Suprapubic skin (tissue), 4 donors: ENCODE measurements at places on chromosomes 16 and 17. TPM values are rescaled to one million over a fixed set of nuclear protein-coding genes. Genes with fewer than 3 reads are reported as not detected.

The CA7 gene
- total RNA-seq, result not detected

The KCNG4 gene
- not detected for total RNA-seq

The GNAO1 gene
- 6.2 TPM for total RNA-seq

The TNP2 gene
- total RNA-seq, result not detected

The NOS2 gene
- not detected for total RNA-seq

The KRTAP1-1 gene
- not detected for total RNA-seq

The HOXB2 gene
- 11.1 TPM for total RNA-seq

The GALNS gene
- 50.4 TPM for total RNA-seq

DNA sequence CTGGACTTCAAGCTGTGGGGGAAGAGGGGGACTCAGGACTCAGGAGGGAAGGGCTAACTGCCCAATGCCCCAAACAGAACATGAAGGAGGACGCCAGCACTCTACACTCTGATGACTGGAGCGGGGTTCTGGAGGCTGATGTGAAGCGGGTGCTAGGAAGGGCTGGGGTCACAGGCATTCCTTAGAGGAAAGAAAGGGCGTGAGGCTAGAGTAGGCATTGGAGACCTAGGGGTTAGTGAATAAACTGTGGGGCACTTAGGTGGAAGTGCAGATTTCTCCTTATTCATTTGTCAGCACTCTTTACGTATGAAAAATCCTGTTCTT lies 760 bp upstream of the LMF1 start:
- no peak for DNase-seq

- DNase-seq, result no peak
These were observed 5.3 kb downstream of the ZNF469 start for GRCh38 chr16:88387941-88388627.

- no peak for DNase-seq
These were observed 2.4 kb downstream of the AMFR start for GRCh38 chr16:56422896-56423441.

GRCh38 chr17:44758414-44759085 lies at the start of gene ADAM11:
Gene ADAM11 (plus strand): TSS chr17:44758988. CDS start chr17:44759200, 212 bp downstream.
- no peak for DNase-seq

GRCh38 chr16:55566432-55567175 lies at the start of gene CAPNS2:
Gene CAPNS2 (plus strand): TSS chr16:55566684. CDS start chr16:55566757, 73 bp downstream.
- no peak for DNase-seq

DNA sequence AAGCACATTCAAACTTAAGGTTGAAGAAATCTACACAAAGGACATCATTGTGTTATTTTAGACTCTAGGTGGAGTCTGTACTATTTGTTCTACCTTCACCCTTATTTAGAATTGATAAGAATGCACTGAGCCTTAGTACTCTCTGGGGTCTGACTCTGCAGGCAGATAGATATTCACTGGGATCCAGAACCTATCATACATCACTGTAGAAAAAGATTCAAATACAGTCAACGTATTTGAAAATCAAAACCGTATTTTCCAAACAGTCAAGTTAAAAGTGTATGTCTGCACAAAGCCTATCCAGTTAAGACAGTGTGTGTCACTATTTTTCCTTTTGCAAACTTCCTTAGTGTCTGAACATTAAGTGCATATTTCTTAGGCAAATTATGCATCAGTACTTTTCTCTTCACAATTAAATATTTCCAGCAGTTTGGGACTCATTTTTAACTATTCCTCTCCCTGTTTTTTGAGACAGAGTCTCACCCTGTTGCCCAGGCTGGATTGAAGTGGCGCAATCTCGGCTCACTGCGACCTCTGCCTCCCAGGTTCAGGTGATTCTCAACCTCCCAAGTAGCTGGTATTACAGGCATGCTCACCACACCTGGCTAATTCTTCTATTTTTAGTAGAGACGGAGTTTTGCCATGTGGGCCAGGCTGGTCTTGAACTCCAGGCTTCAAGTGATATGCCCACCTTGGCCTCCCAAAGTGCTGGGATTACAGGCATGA lies 22.3 kb downstream of the MOSMO start:
- DNase-seq, result no peak

GRCh38 chr17:73184136-73184993 lies 8.5 kb upstream of the COG1 start:
- no peak for DNase-seq

- no peak for DNase-seq
These were observed 1.2 kb downstream of the HSDL1 start for GRCh38 chr16:84143784-84144199.

DNA sequence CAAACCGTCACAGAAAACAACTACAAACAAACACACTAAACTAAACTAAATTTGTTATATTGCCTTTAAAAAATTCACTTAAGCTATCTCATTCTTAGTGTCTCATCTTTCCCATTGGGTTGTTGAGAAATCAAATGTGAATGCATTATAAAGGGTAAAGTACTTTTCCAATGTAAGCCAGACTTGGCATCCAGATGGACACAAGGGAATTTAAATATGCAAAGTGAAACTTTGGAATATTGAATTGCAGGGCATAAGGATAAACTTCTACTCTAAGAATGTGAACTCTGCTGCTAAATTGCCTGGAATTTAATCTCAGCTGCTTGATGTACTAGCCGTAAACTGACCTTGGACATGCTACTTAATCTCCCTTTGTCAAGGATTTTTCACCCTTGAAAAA lies 1554.6 kb downstream of the CDH8 start:
- no peak for DNase-seq

DNA sequence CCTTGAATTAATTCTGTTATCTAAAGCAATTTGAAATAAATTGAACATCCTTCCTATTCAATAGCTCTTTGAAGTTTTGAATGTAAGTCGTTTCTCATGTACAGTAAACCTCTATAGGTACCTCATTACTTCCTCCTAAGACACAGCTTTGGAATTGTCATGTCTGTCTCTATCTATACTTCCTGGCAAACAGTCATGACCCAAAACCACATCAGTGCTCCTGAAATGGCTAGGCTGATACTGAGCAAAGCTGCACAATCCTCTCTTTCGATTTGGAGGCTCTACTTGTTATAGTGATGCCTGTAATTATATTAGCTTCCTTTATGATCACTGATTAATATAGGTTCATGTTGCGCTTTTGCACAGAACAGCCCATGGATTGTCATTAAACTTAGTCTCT lies 110.1 kb downstream of the ADAMTS18 start:
- no peak for DNase-seq

- no peak for DNase-seq
These were observed 42.4 kb downstream of the RAI1 start for GRCh38 chr17:17723354-17724261.

- DNase-seq, result peak; percentile 88
These were observed at the start of gene ITGA3 for GRCh38 chr17:50055426-50056216. Gene ITGA3 (plus strand): TSS chr17:50056110. CDS start chr17:50056440, 330 bp downstream.

DNA sequence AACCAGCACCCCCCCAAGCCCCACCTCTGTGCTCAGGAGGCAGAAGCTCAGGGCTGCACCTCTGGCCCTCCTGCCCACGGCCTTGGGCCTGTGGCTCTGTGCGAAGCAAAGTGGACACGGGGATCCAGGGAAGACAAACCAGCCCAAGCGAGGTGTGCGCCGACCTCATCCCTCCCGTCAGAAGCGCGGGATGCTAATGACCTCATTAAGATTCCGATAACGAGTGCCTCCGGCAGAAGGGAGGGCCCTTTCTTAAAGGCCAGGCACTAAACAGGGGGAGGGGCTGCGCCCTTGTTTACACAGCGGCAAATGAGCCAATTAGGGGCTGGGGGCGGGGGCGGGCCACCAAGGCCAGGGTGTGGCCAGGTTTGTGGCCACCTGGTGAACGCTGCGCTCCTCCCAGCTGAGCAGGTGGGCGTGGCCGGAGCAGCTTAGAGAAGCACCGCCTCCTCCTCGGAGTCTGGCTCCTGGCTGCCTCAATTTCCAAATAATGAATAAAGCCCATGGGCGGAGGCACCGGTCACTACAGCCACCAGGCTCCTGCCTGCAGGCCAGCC lies 3.2 kb downstream of the CBX4 start:
- no peak for DNase-seq

DNA sequence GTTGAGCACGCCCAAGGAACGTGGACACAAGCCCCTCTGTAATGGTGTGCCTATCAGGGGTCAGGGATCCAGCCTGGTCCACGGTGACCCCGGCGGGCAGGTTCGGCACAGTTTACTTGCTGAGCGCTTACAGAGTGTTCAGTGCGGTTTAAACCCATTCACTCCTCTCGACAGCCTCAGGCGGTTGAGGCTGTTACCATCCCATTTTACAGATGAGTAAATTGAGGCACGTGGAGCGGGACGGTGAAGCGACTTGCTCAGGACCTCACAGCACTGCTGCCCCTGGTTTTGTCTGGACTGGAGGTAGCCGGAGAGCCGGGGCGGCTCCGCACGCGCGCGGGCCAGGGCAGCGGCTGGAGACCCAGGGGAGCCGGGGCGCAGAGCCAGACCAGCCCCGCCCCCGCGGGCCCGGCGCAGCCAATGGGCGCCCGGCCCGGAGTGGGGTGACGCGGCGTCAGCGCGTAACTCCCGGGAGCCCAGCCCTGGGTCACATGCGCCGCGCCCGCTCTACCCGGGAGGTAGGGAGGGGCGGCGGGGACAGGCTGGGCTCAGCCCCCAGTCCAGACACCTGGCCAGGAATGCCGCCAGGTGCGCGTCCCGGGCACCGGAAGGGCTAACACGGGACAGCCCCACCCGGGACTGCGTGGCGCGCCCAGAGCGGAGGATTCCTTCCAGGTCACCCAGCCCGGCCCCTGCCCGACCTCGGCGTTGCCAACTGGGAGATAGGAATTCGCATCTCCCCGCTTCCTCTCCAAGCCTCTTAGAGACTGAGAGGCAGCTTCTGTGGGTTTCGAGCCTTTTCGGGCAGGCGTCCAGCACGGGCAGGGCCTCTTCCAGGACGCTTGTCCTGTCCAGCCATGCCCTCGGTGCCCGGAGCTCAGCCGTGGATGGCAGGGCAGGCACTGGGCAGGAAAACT lies 3.3 kb upstream of the SREBF1 start:
- peak; percentile 93 for DNase-seq

DNA sequence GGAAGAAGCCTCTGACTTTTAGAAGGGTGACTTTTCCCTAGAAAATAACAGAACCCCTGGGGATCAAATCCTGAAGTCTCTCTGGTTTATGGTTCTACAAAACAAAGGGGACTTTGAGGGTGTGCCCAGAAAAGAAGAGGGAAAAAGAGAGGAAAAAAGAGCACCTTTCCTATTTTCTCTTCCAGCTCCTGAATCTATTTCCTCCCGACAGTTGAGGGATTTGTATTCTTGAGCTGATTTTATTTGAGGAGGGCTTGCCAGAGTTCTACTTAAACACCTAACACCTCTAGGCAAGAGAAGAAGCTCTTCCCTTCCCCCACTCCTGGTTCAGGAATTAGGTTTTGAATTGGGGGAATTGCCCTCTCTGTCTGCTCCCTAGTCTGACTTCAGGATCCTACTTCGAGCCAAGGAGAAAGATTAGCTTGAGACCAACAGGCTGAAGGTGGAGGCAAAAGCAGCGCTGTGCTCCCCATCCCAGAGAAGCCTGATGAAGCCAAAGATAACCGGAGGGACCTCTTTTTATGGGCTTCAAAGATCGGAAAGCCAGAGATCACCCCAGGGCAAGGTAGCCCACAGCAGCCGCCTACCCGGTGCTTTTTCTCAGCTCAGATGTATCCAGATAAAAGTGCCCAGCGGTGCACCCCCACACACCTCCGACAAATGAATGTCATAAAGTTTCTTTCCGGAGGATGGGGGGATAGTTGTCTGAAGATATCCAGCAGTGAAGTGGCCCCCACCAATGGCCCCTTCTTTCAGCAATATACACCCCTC lies 796 bp downstream of the HOXB3 start:
- DNase-seq, result no peak

DNA sequence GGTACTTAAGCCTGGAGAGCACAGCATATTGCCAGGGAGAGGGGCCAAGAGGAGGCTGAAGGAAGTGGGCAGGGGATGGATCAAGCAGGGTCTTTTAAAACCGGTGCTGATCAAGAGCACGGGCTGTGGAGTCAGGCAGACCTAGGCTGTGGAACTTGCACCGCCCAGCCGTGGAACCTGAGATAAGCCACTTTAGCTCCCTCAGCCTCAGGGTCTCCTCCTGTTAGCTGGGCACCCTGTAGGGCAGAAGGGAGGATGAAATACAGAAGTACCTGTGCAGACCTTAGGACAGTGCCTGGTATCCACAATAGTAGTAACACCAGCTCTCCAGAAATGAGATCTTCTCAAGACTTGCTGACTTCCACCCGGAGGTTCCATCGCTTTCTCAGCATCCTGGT lies 9.3 kb downstream of the ODAD4 start:
- no peak for DNase-seq

DNA sequence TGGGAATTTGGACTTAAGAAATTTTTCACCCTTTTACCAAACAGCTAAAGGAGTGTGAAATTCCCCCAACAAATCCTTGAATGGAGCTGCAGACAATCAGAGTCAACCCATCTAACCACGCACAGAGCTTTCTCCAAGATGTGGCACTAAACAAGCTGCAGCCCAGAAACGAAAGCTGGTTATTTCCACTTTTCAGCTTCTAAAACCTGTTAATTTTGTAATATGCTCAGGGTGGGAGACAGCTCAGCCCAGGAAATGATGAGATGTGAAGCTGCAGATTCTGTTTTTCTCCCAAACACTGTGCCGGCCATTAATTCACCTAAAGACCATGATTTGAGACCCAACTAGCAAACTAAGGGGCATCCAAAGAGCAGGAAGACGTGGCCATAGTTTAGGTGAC lies 33.2 kb upstream of the ABR start:
- DNase-seq, result no peak

DNA sequence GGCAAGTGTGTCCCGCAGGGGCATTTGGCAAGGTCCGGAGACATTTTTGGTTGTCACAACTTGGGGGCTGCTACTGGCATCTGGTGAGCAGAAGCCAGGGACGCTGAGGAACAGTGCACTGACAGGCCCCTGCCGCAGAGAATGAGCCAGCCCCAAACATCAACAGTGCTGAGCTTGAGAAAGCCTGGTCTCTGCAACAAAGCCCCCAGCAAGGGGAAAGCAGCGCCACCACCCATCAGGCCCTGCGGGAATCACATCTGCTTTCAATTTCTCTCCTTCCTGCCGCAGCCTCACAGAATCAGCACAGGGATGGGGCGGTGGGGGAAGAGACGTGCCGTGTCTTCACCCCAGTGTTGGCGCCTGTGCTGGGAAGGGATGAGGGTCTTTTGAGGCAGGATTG lies 14.8 kb upstream of the PRPSAP1 start:
- no peak for DNase-seq

DNA sequence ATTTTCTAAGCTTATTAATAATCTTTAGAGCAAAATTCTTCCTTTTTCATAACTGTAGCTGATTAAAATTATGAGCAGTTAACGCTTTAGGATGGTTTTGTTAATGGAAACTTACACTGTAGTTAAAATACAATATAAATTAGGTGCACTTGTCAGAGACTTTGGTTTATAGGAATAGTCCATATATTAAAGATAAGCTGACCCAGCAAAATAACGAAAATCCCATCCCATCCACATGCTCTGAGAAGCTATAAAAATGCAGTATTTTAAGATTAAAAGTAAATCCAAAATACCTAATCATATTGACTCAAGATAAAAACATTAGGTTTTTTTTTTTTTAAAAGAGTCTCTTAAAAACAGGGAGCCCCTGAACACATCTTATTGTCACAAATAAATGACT lies 38.0 kb downstream of the CEP95 start:
- DNase-seq, result no peak

DNA sequence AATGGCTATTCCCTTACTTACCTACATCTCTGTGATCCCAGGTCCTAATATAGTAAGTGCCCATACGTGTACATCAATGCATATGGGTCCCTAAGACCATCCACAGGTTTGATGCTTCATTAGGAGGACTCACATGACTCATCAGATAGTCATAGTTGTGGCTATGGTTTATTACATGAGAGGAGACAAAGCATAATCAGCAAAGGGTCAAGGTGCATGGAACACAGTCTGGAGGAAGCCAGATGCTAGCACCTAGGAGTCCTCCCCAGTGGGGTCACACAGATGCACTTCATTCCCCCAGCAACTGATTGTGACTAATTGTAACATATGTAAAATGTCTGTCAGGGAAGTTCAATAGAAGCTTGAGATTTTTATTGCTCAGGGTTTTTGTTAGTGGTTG lies 42.8 kb downstream of the PHKB start:
- DNase-seq, result no peak
